Activated CD4-positive, CD25-positive, alpha-beta regulatory T cell treated with anti-CD3 and anti-CD28 coated beads, Interleukin-2, amount 50 U/mL, for 72 hours (primary cell): ENCODE measurements at places on chromosomes 16 and 17.

DNA sequence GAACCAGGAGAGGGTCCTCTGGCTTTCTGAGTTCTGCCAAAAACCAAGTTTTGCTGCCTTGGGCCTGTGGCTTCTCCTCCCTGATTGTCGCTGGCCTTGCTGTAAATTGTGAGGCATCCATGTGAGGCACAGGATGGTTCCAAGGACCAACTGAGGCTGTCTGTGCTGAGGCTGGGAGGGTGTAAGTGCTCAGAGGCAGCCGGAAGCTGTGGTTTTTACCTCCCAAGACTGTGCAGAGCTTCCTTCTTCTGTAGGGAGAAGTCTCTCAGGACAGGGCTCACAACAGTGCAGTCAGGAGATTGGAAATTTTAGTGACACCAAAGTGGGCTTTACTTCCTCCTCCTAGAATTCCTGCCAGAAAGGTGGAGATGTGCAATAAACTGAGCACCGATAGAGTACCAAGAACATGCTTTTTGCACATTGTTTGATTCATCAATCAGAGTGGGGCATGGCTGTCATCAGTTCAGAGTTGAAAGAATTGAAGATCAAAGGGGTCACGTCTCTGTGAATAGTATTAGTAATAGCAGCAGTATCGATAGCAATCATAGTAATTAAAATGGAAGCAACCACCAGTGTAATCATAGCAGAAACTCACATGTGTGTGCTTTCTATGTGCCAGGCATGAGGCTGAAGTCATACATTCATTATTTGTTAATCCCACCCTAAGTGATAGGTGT lies 467.1 kb downstream of the WWOX start:
- DNase-seq = no peak

GRCh38 chr16:27314161-27314723 lies 468 bp downstream of the IL4R start:
- DNase-seq = peak; percentile 63

DNA sequence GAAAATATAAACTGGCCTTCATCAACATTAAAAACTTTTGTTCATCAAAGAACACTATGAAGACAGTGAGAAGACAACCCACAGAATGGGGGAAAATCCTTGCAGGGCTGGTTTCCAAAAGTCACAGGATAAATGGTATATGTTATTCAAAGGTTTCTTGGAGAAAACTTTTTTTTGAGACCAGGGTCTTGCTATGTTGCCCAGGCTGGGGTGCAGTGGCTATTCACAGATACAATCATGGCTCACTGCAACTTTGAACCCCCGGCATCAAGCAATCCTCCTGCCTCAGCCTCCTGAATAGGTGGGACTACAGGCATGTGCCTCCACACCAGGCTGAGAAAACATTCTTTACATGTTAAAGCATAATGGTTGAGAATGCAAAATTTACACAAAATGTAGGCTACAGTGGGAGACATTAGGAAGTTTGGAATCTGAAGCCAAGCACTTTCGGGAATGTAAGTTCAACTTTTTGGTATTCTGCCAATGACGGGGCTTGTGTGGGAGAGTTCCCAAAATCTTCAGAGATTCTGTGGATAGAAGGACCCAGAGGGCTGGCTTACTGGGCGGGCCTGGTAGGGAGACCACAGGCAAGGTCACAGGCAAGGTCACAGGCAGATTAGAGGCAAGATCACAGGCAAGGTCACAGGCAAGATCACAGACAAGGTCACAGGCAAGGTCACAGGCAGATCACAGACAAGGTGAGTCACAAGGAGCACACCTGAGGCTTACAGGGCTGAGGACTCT lies 24.2 kb upstream of the ATP2A3 start:
- no peak for DNase-seq

DNA sequence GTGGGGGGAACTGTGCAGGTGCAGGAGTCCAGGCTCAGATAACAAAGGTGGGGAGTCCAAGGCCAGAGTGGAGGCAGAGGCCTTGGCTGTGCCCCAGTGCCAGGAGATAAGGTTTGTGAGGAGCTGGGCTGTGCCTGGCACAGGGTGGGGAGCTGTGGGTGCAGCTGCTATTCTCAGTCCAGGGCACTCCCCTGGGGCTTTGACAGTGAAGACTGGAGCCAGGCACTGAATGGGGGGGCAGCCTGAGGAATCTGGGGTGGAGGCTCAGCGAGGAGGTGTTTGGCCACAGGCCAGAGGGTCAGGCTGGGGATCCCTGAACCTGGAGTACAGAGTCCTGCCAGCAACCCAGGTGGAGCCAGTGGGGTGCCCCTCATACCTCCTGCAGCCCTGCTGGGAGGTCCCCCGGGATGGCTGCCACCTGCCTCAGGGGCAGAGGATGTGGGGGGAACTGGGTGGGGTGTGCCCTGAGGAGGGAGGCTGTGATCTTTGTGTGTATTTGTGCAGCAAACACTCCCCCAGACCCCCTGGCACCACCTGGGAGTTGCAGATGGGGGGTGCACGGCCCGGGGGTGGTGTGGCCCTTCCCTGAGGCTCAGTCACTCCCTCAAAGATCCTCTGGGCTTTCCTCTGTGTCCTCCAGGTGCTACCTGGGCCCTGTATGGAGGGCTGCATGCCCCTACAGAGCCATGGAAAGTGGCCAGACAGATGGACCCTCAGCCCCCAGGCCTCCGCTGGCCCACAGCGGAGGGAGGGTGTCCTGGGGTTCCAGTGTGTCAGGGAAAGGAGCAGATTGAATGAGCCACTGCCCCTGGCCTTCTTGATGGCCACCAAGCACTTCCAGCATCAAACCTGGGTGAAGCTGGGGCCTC lies 44.5 kb upstream of the SMPD3 start:
- no peak for DNase-seq

DNA sequence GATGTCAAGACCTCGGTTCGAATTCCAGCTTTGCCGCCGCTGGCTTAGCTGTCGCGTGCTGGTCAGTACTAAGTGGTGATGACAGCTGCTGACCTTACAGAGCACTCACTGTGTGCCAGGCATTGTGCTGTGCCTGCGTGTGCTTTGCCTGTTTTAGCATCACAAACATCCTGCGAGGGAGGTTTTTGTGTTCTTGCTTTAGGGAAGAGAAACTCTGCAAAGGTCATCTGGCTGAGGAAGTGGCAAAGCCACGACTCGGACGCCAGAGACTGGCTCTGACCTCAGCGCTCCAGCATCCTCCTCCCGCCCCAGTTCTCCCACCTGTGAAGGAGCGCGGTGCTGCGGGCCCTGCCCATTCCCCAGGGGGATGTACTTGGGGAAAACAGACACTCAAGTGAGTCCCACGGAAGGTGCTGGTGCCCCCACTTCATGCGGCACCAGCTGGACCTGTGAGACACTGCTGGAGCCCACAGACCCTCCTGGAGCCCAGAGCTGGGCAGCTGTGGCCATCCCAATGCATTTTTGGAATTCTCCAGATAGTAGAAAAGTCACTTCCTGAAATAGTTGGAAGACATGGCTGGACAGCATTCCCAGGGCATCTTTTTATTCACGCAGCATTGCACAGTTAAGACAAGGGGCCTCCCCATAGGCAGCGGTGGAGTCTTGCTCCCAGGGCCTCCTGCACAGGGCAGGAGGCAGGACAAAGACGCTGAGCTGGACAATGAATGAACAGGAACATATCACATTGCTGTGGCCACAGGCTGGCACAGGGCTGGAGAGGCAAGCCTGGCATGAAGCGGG lies 20.0 kb upstream of the HERPUD1 start:
- DNase-seq = no peak

DNA sequence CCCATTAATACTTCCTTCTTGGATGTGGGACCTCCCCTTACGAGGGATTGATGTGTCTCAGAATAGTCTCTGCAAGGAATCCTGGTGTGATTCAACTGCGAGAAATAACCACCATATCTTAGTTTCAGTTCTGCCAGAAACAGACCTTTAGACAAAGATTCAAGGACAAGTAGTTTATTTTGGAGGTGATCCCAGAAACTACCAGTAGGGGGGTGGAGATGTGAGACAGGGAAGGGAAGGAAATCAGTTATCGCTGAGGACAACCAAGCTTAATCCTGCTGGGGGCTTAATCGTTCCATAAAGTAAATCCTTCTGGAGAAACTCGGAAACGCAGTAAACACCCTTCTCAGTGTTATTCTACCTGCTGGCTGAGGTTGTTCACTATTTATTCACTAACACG lies 5.0 kb upstream of the SDR42E1 start:
- DNase-seq = no peak

GRCh38 chr17:70668276-70668937 lies 499.1 kb downstream of the KCNJ2 start:
- no peak for DNase-seq

DNA sequence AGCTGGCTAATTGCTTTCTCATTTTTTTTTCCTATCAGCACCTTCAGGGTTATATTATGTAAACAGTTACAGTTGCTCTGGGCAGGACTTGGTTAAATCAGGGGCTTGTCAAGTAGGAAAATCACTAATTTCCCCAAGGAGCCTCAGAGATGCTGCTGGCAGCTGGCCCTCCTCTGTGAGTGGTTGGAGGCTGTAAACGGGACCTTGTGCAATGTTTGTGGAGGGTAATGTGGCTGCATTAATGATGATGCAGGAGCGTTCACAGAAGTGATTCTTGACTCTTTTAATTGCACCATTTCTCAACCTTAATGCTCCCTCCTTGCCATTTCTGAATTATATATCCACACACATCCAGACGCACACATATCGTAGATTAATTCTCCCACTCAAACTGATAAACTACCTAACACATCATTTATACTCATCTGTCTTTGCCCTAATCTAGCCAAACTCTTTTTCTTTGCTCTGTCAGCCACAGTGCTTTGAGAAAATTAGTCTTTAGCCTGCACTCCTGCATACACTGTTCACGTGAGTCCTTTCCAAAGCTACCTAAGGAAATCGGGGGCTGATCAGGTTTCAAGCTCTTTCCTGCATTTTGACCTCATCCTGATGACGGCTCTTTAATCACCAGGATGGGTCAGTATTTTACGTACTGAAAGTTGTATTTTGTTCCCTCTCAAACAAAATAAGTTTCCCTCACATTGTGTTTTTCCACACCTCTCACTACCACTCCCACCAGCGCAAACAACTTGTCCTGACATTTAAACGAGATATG lies 154.4 kb upstream of the PIRT start:
- no peak for DNase-seq

DNA sequence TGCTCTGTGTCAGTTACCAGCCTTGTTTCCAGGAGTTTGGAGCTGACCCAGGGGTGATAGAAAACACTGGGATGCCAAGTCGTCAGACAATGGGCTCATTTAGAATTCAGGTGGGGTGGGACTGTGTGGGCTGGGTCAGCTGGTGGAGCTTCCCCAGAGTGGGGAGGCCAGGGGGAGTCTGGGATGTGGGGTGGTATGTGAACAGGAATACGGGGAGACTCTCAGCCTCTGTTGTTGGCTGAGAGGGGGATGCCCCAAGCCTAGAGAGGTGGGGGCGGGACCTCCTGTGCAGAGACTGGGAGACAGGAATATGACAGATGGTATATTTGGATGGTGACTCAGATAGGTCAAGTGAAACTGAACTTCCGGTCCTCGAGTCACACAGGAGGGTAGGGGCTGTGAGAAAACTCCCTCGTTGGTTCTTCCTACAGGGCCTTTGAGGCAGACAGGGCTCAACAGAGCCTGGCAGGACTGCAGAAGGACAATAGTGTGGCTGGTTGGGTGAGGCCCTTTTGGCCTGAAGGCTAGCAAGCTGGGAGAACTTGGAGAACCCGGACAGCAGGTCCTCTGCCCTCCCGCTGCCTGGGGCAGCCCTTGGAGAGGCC lies 23.7 kb downstream of the CDH1 start:
- DNase-seq = peak; percentile 43

DNA sequence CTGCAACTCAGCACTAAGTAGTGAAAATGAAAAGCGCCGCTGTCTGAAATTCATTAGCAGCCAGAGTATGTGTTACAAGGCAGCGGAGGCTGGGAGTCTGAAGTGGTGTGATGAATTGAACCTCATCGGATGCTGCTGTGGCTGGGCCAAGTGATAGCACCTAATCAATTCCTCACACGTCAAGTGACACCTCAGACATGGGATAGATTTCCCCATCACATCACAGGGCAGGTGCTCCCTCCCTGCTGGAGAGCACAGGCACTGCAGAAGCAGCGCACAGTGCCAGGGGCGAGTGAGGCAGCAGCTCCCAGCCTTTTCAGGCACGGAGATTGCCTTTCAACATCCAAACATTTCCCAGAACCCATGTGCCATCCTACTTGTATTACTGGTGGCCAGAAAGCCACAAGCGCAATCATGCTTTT lies 32.2 kb downstream of the DRC3 start:
- DNase-seq = no peak

DNA sequence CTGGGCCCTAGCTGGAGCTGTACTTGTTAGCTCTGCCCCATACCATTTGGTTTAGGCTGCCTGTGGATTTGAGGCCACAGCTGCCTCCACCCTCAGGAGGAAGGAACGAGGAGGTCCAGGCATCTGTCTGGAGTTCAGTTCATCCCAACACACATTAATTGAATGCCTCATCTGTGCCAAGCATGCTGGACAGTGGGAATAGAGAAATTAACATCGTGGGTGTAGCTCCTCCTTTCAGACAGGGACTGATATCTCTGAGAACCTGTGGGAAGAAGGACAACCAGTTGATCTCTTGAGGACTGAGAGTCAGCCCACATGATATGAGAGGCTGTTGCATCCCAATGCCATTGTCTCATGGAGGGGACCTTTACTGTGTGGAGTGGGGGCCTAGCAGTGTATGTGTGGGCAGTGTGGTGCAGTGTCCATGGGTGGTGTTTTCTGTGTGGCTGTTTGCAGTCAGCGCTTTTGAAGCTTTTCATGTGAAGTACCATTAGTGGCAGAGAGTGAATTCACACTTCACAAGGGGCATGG lies 29.4 kb upstream of the DDX52 start:
- DNase-seq = no peak

- peak; percentile 83 for DNase-seq
Measured at GRCh38 chr17:4945176-4945943, 3.0 kb downstream of the PFN1 start.

DNA sequence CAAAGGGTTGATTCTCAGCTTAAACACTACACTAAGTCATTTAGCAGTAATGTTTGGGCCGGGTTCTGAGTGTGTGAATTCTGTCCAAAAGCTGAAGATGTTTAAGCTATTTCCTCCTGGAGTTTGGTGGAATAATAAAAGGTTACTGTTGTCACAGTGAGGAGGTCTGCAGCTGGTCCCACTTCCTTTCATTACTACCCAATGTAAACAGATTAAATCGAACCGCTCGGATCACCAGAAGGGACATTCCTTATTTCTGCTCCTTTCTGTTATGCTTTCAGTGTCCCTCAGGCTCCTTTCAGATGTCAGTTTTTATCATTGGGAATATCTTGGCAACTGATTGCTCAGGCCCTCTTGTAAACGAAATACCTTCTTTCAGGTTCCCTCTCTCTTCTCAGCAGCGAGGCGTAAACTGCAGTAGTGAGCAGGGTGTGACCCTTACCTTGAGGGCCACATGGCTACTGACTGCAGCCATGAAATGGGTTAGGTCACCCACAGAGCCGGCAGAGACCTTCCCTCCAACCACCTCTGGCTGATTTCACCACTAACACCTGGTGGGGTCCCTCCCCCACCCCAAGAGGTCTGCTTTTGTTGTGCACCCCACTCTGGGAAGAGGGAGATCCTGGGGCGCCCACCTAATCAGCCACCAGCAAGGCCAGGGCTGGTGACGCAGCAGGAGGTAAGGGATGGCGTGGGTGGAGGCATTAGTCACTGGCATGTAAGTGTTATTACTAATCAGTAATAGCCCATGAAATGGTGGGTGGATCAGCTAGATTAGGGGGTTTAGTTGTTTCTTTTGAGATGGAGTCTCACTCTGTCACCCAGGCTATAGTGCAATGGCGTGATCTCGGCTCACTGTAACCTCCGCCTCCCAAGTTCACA lies 117.6 kb downstream of the VPS53 start:
- no peak for DNase-seq

GRCh38 chr17:13544765-13545164 lies 57.0 kb downstream of the HS3ST3A1 start:
- no peak for DNase-seq

GRCh38 chr17:40526668-40527067 lies 25.2 kb upstream of the TNS4 start:
- DNase-seq = no peak

GRCh38 chr17:32520104-32520701 lies 33.4 kb downstream of the CDK5R1 start:
- DNase-seq = no peak
